ENCODE measurements at places on chromosomes 3 and 15.

DNA sequence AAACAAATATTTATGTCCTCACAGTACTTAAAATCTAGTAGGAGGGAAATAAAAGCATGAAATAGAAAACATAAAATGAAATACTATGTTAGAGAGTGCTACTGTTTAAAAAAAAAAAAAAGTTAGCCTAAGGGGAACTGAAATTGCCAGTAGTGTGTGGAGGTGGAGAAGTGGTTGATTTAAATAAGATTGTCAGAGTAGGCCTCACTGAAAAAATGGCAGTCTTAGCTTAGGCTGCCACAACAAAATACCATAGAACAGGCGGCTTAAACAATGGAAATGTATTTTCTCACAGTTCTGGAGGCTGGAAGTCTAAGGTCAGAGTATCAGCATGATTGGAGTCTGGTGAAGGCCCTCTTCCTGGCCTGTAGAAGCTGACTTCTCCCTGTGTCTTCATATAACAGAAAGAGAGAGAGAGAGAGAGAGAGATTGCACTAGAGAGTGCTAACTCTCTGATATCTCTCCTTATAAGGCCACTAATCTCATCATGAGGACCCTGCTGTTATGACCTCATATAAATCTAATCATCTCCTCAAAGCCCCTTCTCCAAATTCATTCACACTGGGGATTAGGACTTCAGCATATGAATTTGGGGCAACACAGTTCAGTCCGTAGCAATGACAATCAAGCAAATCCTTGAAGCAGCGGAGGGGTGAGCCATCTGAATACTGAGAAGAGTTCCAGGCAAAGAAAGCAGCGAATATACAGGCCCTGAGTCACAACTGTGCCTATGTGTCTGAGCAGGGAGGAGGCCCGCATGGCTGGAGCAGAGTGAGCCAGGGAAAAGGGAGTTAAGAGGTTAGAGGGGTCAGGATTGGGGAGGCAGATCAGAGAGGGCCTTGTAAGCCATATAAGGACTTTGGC lies 23.6 kb upstream of the LRRC34 start:
- DNase-seq, result no peak

DNA sequence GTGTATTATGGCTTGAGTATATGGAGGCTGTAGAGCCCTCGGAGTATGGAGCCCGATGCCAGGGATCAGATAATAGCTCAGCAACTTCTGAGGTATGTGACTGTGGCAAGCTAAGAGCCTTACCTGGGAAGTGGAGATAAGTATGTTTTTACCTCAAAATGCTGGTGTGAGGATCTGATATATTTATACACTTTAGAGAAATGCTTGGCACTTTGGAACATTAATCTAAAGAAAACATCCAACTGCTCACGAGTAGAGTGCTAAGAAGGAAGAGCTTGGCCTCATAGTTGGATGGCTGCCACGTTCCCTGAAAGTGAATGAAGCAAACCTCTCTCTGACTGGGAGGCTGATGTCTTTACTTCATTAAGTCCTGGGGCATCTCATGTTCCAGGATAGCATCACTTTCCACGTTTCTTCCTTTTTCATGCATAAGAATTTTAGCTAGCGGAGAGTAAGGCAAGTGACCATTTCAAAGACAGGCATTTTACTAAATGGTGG lies 58.9 kb upstream of the GOLGA8J start:
- DNase-seq, result no peak

DNA sequence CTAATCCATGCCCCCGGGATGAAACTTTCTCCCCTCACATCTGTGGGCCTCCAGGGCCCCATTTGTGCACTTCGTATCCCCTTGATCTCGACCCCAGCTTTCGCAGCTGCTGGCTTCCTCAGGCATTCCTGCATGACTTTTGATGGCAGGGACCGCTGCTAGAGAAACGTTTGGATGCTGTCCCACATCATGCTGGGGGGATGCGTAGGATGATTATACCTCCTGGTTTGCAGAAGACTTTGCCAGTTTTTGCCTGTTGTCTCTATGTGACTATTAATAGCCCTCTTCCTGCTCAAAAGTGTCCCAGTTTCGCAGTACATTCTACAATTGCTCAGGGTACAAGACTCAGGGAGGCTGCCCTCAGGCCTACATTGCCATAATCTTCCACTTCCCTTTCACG lies 10.4 kb upstream of the KCNAB1 start:
- no peak for DNase-seq

- DNase-seq, result no peak
These were observed 178.2 kb downstream of the LSAMP start for GRCh38 chr3:116267116-116267515.

GRCh38 chr3:9945358-9945757 lies 6.8 kb downstream of the PRRT3 start:
- DNase-seq, result no peak

GRCh38 chr3:127151992-127152650 lies 40.8 kb upstream of the PRR23E start:
- DNase-seq, result no peak

- no peak for DNase-seq
These were observed 1.1 kb downstream of the RAB6B start for GRCh38 chr3:133894353-133895207.

DNA sequence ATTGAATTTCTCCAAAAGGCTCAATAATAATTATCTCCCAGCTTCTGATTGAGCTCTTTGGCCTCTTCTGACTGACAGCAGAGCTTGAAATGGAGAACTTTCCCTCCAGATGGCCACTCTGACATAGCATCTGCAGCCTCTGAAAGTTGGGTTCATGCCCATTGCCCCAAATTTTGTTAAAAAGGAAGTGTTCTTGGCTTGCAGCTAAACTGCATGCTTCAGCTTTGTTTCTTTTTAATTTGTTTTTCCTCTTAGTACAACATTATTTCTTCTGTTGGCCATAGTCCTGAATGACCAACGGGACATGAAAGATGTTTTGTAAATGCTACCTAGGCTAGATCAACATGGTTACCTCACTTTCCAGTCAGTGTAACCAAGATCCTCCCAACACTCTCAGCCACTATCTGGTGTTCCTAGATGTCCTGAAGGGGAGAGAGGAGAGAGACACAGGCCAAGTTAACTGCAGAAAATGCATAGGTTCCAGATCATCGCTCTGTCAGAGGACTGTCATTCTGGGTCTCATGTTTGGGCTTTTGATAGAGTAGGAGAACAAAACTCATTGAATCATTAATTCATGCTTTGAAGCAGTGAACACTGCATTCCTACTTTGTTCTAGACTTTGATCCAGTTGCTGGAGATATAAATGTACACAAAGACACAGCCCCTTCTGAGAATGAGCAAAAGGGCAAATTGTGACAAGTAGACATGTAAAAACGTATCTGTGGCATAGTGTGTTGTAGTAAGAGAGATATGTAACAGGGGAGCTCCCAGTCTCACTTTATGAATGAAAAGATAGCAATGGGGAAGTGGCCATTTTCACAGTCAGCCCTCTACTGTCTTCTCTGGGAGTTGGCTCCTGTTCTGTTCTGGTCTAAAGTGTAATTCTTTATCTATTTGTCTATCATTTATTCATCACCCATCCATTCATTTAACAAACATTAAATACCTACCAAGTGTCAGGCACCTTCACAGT lies 156.2 kb downstream of the ZNF621 start:
- no peak for DNase-seq

- DNase-seq, result no peak
These were observed 200.6 kb downstream of the SEMA6D start for GRCh38 chr15:47917881-47918280.

GRCh38 chr15:58154769-58155168 lies 16.6 kb downstream of the AQP9 start:
- DNase-seq, result no peak

DNA sequence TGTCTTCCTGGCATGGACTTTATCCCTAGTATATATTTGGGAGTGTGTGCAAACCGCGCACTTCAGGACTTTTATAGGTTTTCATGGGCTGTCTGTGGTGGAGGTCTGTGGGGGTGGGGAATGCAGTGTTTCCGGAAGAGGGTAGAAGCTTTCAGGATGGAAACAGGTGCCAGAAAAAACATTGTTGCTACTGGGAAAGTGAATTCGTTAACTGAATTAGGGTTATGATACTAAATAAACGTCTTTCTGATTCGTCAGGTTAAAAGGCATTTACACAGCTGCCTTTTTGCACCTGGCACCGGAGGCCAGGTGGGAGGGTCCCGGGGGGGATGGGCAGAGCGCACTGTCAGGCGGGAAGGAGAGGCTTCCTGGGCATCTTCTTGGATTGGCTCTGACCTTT lies 62.1 kb downstream of the SLCO3A1 start:
- no peak for DNase-seq

DNA sequence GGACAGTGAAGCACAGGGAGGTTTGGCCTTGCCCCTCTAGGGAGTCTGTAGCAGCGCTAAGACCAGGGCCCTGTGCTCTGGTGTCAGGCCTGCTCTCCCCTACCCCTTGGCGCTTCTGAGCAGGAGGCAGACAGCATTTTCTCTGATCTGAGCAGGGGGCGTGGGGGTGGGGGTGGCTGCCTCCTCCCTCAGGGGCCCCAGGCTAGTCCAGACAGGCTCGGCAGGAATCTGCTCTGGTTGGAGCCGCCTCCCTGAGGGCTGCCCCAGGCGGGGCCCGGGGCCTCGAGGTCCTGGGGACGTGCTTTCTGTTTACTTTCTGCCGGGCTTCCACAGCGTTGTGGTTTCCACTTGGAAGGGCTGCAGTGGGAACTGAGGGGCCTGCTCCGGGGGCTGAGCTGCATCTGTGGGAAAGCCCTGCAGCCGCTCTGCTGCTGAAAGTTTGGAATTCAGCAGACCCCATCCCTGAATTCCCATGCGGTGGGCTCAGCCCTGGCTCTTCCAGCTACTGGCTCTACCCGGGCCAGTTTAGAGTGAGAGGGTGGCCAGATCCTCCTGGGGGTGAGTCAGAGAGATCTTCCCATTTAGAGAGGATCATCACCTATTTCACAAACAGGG lies 105.4 kb downstream of the LINGO1 start:
- no peak for DNase-seq

DNA sequence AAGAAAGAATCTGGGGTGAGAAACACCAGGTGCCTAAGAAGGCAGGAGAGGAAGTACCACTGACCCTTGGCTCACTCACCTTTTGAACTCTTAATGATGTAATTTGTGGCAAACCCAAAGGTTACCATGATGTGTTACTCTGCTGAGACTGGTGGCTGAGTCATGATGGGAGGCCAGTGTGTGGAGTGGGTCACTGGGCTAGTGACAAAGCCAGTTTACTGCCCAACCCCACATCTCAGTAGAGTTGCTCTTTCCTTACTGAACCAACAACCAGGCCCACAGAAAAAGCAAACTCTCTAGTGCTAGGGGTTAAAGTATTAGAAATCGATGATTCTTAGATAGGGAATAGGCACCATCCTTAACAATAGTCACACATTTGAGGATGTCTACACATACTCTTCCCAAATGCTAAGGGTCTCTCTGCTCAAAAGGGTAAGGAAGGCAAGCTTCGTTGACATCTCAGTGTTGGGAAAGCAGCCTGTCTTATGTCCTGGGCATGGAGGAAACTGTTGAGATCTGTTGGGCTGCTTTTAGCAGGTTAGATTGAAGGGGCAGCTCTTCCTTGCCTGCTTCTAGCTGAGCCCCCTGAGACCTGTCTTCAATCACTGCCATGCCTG lies 3.1 kb downstream of the RBP2 start:
- no peak for DNase-seq

DNA sequence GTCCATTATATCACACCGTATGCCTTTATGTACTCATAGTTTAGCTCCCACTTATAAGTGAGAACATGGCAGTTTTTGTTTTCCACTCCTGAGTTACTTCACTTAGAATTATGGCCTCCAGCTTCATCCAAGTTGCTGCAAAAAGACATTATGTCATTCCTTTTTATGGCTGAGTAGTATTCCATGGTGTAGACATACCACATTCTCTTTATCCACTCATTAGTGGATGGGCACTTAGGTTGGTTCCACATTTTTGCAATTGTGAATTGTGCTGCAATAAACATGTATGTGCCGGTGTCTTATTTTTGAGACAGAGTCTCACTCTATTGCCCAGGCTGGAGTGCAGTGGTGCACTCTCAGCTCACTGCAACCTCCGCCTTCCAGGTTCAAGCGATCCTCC lies 74.1 kb upstream of the IQSEC1 start:
- DNase-seq, result no peak

DNA sequence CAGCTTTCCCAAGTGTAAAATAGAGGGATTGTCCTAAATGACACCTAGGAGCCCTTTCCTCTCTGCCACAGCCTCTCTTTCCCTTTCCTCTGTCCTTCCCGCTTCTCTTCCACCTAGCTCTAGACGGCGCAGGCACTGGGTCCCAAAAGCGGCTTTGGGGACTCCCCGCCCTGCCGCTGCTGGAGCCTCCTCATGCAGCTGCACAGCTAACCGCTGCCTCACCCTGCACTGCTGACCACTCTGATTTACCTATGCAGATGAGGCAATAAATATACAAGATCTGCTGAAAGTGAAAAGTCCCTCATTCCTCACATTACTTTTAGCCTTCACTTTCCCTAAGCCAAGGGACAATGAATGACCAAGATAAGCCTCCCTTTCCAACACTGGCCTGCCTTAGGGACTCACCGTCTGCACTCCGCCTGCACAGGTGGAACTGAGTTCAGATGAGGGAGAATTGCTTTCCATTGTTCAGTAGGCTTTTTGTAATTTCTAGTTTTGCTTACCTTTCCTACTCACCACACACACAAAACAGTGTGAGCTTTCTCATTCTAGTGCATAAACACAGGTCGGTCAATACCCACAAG lies 197.5 kb upstream of the BCL6 start:
- DNase-seq, result no peak

- no peak for DNase-seq
These were observed 249.9 kb downstream of the CACNA2D3 start for GRCh38 chr3:54372232-54372631.

GRCh38 chr15:59587085-59587826 lies 24.3 kb upstream of the GCNT3 start:
- no peak for DNase-seq

DNA sequence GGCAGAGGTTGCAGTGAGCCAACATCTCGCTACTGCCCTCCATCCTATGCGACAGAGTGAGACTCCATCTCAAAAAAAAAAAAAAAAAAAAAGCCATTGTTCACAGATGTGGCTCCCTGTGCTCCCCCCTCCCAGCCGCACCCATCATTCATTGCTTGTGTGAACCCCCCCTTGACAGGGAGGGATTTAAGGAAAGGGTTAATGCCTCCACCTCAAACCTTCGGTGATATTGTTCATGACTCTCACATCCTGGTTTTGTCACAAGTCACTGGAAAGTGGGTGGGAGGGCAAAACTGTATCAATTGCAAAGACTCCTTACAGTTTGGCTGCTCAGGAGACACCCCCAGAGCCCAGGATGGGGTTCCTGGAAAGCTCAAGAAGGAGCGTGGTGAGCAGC lies 7.7 kb downstream of the SLC6A6 start:
- DNase-seq, result no peak

DNA sequence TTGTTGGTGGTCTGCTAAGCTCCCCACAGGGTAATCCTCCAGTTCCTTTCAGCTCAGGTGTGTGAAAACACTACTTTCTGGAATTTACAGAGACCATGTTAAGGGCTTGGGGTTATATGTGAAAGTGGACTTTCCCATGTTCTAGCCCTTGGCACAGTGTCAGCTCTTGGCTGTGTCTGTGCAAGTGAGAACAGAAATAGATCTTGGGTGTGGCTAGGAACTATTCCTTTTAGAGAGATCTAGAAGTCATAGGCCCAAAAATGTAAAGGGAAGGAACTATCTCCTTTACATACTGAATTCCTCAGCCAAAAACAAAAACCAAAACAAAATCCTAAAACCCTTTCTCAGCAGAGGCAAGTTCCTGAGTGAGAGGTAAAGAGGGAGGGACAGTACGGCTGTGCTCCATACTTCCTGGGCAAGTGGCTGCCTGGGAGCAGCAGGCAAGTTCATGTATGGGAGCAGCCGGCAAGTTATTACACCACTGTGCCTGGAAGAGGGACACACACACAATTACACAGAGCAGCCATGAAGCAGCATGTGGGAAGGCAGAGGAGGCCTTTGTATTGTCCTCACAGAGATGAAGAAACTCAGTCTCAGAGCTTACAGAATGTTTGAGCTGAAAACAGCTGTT lies 19.9 kb upstream of the C3orf62 start:
- no peak for DNase-seq

All from activated CD4-positive, alpha-beta T cell treated with anti-CD3 and anti-CD28 coated beads for 4 hours (primary cell).